ENCODE measurements at places on chromosomes 7 and 10.

DNA sequence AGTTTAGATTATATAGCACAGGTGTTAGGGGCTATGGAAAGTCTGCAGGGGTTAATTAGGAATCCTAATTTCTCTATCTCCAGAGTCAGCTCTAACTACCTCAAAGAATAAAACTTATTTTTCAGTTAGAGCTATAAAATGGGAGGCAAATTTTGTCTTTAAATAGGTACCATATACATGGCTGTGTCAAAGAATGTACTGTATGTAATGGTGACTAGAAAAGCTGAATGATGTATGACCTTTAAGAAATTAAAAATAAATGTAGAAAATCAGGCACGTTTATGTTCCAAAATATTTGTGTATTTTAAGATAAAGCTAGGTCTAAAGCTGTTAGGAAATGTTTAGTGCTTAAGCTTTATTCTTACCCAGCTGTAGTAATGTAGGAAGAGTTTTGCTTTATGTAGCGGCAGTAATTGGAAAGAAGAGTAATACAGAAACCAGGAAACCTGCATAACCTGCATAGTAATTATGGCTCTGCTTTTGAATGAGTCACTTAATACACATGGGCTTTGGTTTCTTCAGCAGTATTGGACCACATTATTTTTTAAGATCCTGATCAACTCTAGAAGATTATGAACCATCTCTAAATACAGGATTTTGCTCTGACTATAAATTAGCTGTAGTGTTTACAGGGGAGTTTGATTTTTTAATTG is 85.0 kb downstream of the KMT2E start:
- DNase-seq, result no peak

GRCh38 chr10:74507951-74508350 is 318.4 kb upstream of the KAT6B start:
- DNase-seq, result no peak

DNA sequence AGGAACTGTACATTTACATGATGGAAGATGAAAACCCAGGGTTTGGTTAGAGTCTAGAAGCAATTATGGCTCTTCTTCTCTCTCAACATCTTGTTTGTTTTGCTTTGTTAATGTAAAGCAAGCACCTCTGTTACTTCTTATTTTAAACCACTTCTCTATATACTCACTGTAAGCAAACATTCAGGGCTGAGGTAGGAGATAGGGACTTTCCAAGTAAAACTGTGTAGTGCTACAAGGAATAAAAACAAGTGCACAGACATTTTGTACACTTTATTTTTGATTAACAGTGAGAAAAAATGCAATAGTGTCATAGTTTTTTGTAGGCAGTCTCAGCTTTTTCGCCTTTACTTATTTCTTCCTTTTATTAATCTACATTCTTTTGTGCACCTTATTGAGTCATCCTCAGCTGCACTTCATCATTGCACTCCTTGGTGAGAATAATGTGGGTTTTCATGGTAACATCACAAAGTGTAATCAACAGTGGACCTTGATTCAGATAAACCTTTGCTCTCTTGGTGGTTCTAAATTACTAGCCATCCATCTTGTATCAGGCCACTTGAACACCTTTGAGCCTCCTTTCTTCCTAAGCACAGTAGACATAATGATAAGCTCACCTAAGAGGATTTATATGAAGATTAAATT is 52.9 kb downstream of the ELMO1 start:
- DNase-seq, result no peak

- DNase-seq, result no peak
Measured at GRCh38 chr7:39094731-39095130, 117.0 kb downstream of the POU6F2 start.

DNA sequence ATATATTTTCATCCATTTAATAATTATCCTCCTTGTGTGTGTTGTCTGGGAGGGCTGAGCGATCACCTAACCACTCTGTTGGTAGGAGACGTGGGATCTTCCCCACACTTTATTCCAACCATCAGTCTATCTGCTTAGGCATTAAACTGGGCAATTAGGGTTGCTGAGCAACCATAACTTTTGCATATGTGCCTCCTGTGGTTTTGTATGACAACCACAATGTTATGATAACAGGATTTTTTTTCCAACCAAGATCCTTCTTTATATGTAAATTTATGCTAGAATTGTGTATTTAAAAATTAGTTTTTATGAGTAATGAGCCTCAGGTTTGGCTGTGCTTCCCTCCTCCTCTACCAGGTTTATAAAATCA is 495.0 kb upstream of the MGMT start:
- no peak for DNase-seq

- DNase-seq, result no peak
Measured at GRCh38 chr7:21071561-21072501, 285.1 kb upstream of the SP8 start.

GRCh38 chr7:107850643-107851042 is 40.3 kb upstream of the DLD start:
- no peak for DNase-seq

GRCh38 chr7:137937202-137937560 is 64.7 kb downstream of the CREB3L2 start:
- no peak for DNase-seq

GRCh38 chr10:42428534-42428933 is 209.8 kb downstream of the ZNF33B start:
- DNase-seq, result no peak

- DNase-seq, result no peak
Measured at GRCh38 chr10:78952030-78952429, 116.7 kb upstream of the ZMIZ1 start.

- peak; percentile 55 for DNase-seq
Measured at GRCh38 chr7:2670720-2671391, 17.1 kb upstream of the AMZ1 start.

- no peak for DNase-seq
Measured at GRCh38 chr7:75971961-75972763, 22.2 kb downstream of the TMEM120A start.

DNA sequence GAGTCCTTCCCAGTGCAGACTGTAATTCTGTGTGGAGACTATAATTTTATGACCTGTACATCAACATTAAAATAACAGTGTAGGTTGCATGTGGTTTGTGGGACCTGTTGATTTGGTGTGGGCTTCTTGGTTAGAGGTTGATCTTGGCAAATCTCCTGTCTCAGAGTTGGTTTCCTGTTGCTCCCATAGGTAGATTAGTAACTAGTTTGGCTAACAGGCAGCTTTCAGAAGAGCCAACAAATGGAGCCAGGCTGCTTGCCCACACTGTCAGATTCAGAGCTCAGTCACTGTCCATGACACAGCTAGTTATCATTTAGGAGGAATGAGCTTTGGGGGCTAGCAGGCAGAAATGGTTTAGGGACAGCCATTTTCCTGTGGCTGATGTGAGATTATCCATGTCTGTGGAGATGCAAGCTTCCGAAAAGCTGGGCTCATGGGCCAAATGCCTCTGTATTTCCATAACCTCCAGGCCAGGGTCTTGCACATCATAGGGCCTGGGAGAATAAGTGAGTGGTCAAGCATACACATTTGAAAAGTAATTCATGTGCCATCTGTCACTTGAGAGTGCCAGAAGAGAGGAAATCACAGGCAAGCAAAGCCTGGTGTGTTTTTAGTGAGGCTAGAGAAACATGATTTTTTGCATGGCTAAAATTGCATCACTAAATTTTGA is 33.4 kb downstream of the CCM2 start:
- no peak for DNase-seq

DNA sequence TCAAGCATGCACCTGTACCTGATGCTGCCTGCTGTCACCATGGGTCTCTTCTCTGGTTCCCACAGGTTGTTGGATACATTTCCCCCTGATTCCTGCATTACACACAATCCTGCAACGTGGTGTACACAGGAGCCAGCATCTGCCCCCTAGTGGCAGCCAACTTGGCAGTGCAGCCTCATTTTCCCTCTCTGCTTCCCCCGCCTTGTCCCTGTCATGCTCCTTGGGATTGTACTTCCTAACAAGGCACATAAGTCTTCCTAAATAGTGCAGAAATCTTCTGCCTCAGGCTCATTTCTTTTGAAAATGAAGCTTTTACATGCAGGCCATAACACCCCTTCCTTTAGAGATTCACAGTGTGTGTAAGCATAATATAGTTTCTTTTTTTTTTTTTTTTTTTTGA is 387.5 kb downstream of the CCSER2 start:
- DNase-seq, result no peak

GRCh38 chr7:101702362-101702850 is 73.3 kb upstream of the MYL10 start:
- no peak for DNase-seq

GRCh38 chr10:95035332-95036295 is 33.7 kb downstream of the CYP2C8 start:
- DNase-seq, result no peak

DNA sequence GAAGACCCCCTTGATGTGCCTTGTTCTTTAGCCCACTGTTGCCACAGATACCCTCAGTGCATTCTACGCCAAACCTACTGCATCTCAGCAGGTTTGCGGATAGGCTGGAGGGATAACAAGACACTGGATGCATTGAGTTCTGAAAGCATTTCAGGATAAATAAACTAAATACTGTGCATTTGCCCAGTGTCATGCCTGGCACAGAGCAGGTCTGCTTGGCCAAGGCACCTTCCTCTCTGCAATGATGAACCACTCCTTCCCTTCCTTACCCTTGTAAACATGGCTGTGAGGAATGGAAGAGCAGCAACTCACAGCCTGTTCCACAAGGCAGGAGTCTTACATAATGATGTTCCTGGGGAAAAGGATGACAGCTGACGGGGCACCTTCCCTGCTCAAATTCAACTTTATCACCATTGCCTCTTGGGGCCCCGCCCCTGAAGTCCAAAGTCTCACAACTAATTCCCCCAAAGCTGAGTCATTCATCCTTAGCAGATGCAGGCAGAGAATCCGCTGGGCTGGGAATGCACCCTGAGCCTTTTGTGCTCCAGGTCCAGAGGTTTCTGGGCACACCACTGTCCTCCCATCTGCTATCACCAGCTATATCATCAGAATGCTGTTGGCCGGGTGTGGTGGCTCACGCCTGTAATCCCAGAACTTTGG is 11.6 kb downstream of the DDX56 start:
- no peak for DNase-seq

GRCh38 chr10:86553213-86553612 is 31.6 kb upstream of the WAPL start:
- DNase-seq, result no peak

GRCh38 chr10:90197766-90198165 is 496.4 kb downstream of the KIF20B start:
- DNase-seq, result no peak

DNA sequence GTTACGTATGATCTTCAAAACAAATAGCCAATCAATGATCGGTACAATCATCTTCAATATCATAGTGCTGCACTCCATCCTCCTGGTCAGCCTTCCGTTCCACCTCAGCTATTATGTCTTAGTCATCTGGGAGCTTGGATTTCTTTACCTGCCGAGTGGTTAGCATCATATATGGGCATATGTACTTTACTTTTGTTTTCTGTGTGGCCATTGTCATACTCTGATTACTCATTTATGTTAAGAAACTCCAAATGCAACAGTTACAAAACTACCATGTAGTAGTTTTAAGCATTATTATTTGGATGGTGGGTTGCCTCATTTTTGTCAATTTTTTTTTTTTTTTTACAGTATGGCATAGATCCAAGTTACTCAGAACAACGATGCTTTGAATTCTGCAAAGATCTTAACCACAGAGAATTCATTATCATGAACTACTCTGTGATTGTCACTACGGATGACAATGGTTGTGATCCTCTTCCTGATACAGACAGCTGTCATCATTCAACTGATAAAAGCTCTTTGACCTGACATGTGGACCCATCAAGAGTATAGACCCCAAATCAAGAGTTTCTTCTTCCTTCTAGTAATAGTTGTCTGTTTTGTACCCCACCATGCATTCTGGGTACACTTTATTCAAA is 52.1 kb upstream of the NME8 start:
- no peak for DNase-seq

DNA sequence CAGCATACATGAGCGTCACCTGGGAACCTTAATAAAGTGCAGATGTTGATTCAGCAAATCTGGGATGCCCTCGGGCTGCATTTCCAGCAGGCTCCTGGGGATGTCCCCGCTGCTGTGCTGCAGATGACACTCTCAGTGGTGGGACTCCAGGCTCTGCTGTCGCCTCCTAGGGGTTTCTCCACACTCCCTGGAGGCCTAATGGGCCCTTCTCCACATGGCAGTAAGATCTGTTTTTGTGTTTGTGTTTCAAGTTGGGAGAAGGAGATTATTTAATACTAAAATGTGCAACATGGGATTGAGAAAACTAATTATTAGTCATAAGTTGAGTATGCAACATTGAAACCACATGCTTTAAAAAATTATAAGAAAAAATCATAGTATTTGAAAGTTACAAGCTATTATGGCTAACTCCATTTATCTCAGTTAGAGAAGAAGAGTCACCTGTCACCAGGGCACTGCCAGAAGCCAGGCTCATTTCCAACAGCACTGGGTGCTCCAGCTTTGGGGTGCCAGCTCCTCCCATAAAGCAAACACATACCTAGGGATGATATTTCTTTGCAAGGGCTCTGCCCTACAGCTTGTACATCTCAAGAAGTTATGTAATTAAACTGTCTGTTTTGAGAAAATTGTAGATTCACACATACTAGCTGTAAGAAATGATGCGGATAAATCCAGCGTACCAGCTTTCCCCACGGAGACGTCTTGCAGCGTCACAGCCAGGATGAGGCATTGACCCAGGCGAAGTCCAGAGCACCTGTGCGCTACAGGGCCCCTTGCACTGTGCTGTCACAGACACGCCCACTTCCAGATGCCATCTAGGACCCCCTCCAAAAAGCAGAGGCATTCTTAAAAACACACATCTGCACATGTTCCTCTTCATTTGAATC is 106.4 kb downstream of the EGFR start:
- DNase-seq, result no peak

DNA sequence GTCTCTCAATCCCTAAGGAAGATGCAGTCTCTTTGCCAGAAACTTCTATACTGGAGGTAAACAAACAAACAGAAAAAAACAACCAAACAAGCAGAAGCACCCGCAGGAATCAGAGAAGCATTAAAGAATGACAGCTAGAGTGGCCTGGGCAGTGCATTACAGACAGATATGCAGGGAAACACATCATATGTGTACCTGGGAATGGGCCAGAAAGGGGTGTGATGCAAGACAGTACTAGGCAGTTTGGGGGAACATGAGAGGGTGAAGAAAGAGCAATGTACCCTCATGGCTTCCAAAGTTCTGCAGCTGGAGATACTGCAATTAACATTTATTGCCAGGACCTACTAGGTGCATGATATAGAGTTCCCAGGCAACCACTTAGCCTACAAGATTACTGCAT is 177.3 kb downstream of the TMEM178B start:
- DNase-seq, result no peak
